ENCODE measurements at places on chromosomes 7 and 10.

- no peak for DNase-seq
Observed at GRCh38 chr10:124619802-124620490, 124.2 kb downstream of the FAM53B start.

GRCh38 chr10:27948186-27948585 lies 50.7 kb downstream of the ODAD2 start:
- DNase-seq: no peak

GRCh38 chr10:79374312-79375191 lies 27.3 kb downstream of the PPIF start:
- DNase-seq: peak; percentile 44

GRCh38 chr7:90889210-90889609 lies 293.1 kb downstream of the CDK14 start:
- DNase-seq: no peak

GRCh38 chr10:61399406-61399805 lies 53.8 kb downstream of the TMEM26 start:
- DNase-seq: no peak

DNA sequence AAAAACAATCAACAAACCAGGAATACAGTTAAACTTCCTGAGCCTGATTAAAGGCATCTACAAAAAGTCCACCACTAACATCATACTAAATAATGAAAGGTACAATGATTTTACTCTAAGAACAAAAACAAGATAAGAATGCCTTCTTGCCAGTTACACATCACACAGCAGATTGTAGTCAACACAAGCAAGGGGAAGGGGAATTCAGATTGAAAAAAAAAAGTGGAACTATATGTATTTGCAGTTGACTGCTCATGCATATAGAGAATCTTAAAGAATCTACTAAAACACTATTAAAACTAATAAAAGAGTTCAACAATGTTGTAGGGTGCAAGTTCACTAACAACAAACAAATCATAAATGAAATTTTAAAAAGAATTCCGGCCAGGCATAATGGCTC lies 28.5 kb downstream of the ZNF33B start:
- DNase-seq: no peak

GRCh38 chr7:102860351-102860811 lies 52.4 kb upstream of the LRRC17 start:
- no peak for DNase-seq

- no peak for DNase-seq
Observed at GRCh38 chr7:100373261-100373831, at the start of gene PILRA. Gene PILRA, plus strand, starts transcription at chr7:100373487. Its CDS starts 170 bp downstream, at chr7:100373657.

DNA sequence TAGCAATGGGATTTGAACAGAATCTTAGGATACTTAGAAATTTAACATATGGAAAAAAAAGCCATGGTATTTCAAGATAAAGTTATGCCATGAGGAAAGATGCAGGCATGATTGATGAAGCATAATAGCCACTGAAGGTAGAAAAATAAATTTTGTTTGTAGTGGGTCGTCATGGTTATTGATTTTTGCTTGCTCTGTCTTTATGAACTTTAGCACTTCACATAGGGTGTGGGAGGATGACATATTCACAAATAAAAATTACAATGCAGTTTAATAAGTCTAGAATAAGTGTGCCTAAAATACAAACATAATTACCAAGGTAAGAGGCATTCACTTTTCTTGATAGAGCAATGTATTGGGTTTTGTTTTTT lies 129.1 kb upstream of the SEMA3E start:
- DNase-seq: no peak

GRCh38 chr10:78656417-78657162 lies 412.2 kb upstream of the ZMIZ1 start:
- no peak for DNase-seq

GRCh38 chr7:139620676-139621344 lies 97.3 kb downstream of the CLEC2L start:
- peak; percentile 32 for DNase-seq

DNA sequence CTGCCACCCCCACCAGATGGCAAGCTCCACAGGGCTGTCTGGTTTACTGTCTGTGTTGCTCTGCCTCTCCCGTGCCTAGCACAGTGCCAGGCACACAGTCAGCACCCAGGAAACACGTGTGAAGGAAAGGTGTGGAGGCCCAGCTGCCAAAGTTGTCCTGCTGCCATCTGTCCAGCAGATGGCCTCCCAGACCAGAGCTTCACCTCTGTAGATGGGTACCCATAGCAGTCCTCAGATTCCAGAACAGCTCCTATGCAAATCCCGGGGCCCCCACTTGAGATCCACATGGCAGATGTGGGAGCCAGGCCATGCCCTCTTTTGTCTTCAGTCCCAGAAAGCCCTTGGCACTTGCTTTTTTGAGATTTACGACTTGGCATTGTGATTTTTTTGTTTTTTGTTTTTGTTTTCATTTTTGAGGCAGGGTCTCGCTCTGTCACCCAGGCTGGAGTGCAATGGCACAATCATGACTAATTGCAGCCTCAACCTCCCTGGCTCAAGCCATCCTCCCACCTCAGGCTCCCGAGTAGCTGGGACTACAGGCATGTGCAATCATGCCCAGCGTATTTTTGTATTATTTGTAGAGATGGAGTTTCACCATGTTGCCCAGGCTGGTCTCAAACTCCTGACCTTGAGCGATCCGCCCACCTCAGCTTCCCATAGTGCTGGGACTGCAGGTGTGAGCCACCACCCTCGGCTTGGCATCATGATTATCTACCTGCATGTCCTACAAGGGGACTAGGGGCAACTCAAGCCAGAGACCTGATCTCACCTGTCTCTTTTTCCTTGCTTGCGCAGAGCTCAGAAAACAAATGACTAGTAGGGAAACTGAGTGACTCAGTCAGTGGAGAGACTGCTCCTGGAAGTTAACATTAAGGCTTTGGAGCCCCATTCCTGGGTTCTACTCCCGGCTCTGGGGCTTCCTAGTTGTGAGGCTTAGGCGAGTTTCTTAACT lies 16.9 kb upstream of the PALD1 start:
- no peak for DNase-seq

- DNase-seq: peak; percentile 42
Observed at GRCh38 chr10:93062514-93063143, 2.0 kb downstream of the CYP26C1 start.

GRCh38 chr7:101241443-101242349 lies 3.2 kb downstream of the FIS1 start:
- DNase-seq: no peak

GRCh38 chr10:29595636-29596225 lies 39.0 kb downstream of the SVIL start:
- no peak for DNase-seq

DNA sequence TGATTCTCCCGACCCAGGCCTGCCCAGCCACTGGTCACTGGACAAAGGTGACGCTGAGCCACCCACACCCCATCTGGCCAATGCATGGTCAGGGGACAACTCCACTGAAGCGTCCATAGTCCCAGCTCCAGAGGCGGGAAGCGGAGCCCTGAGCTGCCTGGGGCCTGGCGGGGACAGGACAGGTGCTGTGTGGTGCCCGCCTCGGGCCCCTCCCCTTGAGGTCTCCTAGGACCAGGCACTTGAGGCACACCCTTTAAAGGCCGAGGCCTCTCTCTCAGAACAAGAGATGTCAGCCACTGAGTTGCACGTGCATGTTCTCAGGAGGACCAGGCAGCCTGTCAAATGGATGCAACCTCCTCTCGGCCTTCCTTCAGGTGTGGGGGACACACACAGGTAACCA lies 52.5 kb upstream of the PPP2R2D start:
- no peak for DNase-seq

GRCh38 chr7:36607721-36608095 lies 116.6 kb downstream of the AOAH start:
- no peak for DNase-seq

DNA sequence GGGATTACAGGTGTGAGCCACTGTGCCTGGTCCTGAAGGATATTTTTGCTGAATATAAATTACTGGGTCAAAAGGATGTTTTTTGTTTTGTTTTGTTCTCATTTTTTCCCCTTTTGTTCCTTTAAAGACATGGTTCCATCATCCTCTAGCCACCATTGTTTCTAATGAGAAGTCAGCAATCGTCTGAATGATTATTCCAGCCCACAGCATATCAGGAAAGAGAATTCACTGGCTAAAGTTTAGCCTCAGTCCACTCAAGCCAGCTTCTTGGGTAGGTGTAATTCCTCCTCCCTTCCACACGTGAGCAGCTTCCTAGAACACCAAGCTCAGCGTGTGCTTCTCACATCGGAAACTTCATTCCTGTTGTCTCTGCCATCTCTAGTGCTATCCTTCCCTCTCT lies 112.8 kb upstream of the INSIG1 start:
- DNase-seq: no peak

- DNase-seq: no peak
Observed at GRCh38 chr7:33815336-33815735, 90.0 kb upstream of the BMPER start.

Measured in stimulated activated CD8-positive, alpha-beta memory T cell treated with anti-CD3 and anti-CD28 coated beads, Interleukin-15, amount 100 ng/mL, for 48 hours (primary cell).